Frontal cortex (tissue), 4 donors: ENCODE measurements at places on chromosomes 7 and 10.

DNA sequence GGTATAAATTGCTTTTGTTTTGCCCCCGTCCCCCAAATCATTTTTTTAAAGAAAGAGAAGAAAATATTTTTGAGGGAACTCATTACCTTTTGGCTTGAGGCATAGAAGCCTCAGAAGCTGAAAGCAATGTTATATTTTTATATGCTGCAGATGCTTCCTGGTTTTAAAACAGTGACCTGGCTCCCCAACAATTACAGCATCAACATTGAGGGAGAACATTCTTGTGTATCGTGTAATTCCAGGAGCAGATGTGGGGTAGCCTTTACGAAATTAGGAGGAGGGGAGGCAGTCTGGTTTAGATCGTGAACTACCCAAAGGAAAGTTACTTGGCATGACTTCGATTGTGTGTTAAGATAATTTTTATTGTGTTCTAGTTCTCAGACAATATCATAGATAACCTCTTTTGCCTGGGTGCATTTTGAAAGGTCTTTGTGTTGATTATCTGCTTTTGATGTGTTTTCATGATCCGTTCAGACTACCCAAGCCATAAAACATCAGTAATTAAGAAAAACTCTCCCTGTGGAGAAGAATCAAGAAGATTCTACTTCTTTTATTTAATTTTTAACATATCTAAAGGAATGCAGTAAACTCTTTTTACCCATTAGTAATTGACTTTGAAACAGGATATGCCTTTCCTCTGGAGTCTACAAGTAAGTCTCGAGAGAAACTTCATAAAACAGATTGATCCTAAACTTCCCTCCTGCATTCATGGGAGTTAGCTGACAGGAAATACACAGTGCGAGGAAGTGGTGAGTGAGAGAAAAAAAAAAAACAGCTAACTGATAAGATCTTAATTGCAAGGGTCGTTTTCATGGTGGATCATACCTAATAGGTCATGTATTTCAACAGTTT lies 141.4 kb downstream of the KIAA1217 start:
- no peak for DNase-seq

DNA sequence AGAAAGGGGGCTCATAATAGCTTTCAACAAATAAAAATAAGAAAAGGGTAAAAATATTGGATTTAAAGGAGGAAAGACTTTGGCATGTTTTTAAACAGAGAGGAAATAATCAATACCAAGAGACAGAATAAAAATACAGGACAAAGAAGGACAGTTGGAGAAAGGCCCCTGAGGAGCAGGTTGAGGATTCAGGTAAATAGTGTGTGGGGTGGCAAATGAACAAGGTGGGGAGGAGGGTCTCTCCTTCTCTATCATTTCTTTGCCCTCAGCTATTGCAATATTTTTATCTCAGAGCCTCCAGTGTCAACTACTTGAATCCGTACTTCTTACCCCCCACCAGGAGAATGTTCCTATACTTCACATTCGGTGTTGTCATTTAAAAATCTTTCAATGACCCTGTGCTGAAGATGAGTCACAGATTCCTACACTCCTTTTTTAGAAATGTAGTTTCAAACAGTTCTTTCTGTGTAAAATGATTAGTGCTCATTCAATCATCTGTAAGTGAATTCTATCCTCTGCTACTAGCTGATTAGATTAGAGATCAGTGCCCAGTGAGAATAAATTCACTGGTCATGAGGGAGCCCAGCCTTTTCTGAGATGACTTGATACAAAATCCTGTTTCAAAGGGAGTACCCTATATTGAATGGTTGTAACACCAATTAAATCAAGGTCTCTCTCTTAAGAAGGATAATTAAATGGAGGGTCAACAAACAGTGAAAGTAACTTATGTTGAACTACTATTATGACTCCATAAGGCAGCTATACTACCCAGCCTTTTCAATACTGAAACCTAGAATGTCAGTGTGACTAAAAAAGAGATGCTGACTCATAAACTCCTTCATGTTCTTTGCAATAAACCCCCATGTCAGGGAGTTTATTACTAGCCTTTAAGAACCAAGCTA lies 50.4 kb upstream of the WNT16 start:
- DNase-seq, result no peak

GRCh38 chr10:16519908-16520861 lies 1.5 kb downstream of the C1QL3 start:
- no peak for DNase-seq

DNA sequence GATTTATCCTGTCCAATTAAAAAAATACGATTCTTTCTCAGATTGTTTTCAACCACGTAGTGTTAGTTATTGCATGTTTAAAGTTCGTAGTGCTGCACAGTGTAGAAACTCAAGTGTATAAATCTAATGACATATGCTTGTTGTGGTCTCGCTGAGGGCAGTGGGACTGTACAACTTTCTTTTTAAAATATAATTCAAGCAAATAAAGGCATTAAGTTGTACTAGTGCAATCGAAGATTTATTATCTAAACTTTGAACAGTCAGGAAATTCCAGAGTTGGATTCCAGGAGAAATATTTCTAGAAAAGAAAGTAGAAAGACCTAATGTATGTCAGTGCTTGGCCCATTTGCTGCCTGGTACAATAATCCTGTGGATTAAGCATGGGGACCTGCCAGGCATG lies 124.1 kb upstream of the HPS1 start:
- no peak for DNase-seq

GRCh38 chr7:157270060-157270444 lies 66.8 kb upstream of the DNAJB6 start:
- DNase-seq, result no peak

DNA sequence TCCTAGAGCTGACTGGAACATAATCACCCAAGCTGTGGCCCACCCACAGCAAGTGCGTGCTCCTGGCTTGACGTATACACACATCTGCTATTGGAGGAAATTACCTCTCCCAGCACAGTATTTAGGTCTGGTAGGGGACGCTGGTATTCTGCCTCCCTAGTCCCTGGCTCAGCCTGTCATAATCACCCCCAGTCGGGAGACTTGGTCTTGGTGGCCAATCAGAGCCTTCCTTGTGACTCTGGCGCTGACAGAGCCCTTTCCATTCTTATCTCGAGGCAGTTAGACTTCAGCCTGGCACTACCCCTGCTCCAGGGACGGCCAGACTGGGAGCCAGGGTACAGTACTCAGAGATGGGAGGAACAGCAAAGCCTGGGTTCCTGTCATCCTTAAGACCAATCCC lies 14.3 kb upstream of the PRKAG2 start:
- no peak for DNase-seq

DNA sequence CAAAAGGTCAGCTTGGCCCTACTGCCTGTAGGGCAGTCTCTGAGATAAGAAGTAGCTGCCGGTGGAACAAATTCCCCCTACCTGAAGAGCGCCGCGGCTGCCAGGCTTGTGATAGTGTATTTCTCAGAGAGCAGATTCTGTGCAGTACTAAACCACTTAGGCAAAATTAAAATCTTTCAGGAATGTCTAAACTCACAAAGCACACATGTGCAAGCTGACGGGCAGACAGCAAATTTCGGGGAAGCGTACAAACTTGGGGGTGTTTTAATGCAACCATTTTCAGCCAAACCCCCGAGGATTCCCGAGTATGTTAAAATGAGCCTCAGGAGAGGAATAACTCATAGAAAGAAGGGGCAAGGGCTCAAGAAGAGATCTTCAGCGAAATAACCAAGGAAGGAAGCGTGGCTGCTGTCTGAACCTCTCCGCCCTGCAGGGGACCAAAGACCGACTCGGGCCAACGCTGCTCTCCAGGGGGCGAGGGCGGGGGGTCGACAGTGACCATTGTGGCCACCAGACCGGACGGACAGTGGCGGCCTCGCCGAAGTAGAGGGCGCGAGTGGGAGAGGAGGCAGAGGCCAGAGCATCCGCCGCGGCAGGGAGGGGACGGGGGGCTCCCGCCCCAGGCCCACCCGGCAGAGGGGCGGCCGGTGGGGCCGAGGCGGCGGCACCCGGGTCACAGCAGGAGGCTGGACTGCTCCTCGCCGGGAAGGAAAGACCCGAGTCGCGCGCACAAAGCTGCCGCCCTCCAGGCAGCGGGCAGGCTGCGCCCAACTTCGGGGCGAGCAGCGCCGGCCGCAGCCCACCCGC lies 819 bp downstream of the HYCC1 start:
- no peak for DNase-seq

GRCh38 chr7:71332207-71332606 lies 200.3 kb downstream of the GALNT17 start:
- DNase-seq, result no peak

- DNase-seq, result no peak
Observed at GRCh38 chr7:25638590-25639244, 410.4 kb upstream of the NPVF start.

DNA sequence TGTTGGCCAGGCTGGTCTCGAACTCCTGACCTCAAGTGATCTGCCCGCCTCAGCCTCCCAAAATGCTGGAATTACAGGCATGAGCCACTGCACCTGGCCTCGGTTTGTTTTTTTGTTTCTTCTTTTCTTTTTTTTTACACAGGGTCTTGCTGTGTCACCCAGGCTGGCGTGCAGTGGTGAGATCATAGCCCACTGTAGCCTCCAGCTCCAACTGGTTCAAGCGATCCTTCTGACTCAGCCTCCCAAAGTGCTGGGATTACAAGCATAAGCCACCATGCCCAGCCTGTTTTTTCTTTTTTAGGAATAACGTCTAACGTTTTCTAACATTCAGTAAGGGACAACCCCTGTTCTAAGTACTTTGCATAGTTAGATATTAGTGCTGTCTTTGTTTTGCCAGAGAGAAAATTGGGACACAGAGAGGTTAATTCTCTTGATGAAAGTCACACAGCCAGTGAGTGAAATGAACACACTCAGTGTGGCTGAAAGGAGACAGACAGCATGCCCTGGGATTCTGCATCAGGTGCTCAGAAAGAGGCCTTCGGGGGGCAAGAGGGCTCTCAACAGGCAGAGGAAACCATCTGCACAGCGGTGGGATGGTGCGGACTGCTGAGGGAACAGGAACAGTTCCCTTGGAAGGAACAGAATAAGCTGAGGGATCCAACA lies 4.3 kb downstream of the LIMK1 start:
- DNase-seq, result no peak

GRCh38 chr7:154789404-154789803 lies 213.5 kb downstream of the PAXIP1 start:
- DNase-seq, result peak; percentile 52

- DNase-seq, result peak; percentile 10
Observed at GRCh38 chr7:100544967-100545359, 6.0 kb downstream of the AGFG2 start.

DNA sequence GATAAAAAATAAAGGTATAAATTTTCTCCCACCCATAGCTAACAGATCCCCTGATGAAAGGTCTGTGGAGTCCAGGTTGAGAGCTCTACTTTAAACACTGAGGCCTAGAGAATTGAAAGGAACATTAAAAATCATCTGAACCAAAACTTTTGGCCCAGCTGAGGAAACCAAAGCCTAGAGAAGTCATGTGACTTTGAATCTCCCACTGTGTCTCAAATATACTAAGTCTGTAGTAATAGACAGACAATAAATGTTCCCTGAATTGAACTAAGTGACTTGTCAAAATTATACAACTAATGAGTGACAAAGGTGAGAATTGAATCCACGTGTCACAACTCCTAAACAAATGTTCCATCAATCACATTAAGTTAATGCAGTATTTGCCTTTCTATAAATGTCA lies 5.7 kb downstream of the GBX1 start:
- DNase-seq, result no peak

DNA sequence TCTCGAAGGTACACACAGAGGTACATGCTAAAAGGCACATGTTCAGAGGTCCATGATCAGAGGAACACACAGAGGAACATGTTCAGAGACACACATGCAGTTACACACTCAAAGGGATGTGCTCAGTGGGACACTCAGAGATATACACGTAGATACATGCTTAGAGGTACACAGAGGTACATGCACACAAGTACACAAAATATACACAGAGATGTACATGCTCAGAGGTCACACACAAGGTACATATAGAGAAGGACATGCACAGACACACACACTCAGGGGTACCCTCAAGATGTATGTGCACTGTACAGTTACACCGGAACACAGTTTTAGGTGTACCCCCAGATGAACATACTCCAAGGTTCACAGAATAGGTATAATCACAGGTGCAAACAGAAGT lies 18.8 kb downstream of the NPC1L1 start:
- DNase-seq, result no peak

GRCh38 chr10:64558094-64558835 lies 1037.1 kb downstream of the REEP3 start:
- no peak for DNase-seq

DNA sequence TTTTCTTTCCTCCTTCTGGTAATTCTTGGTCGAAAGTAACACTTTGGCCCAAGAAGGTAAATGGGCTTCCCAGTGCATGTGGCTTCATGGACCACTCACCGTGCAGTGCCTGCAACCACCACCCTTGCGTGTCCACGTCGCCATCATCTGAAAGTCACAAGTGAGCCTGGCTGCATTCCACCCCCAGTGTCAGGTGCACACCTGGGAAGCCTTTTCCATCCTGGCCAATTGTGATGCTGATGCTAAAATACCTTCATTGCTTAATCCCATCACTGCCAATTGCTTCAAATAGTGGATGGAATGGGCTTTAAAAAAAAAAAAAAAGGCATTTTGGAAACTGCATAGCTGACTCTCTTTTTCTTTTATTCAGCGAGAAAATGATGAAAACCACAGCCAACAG lies 228.9 kb downstream of the ARHGAP21 start:
- no peak for DNase-seq

DNA sequence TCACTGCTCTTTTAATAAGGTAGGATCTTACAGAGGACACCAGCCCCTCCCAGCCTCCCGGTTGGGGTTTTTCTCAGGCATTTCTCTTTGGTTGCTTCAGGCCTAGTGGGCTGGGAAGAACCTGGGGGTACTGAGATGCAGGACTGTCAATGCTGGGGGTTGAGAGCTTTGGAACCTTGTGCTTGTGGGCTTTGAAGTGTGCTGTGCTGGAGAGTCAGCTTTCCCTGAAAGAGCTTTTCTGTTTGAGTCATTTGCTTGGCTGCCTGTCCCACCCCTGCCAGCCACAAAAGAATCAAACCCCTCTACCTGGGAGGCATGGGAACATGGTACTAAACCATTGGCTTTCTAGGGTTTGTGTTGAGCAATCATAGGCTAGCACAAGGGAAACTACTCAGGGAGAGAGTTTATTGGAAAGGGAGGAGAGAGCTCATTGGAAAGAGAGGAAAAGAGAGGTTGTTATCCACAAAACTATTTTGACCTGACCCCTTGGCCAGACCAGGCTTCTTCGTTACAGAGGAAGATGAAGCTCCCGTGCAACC lies 1.4 kb downstream of the SCD start:
- DNase-seq, result no peak
